GM23338 (cell line): ENCODE measurements at places on chromosomes 2 and 18. TPM values are rescaled to one million over a fixed set of nuclear protein-coding genes. Genes with fewer than 3 reads are reported as not detected.

ACVR1C gene
- 0.94 and 1.1 TPM in 2 replicates for total RNA-seq

LIMS3 gene
- total RNA-seq, result 0.31 and 1.0 TPM in 2 replicates

DNA sequence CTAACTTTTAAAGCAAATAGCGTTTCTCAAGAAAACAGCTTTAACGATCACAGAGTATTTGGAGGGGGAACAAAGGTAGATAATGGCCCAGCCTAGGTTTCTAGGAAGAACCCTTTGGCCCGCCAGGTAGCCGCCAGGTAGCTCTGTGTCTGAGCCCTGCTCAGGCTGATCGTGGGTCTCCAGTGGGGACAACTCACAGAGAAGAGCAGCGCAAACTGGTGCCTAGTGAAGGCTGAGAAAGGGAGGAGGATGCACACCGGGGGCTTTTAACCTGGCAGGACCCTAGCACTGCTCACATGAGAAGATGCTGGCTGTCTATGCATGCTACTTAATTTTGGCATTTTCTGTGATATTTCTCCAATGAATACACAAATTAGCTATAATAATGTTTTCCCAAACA, 5.8 kb downstream of the NGEF start:
- no peak for DNase-seq

FBXO48 gene
- total RNA-seq, result 1.1 and 1.3 TPM in 2 replicates

- no peak for DNase-seq
Measured at GRCh38 chr2:192307530-192307929, 112.8 kb upstream of the TMEFF2 start.

GRCh38 chr2:230922951-230923717, 1.9 kb downstream of the GPR55 start:
- DNase-seq, result no peak

DNA sequence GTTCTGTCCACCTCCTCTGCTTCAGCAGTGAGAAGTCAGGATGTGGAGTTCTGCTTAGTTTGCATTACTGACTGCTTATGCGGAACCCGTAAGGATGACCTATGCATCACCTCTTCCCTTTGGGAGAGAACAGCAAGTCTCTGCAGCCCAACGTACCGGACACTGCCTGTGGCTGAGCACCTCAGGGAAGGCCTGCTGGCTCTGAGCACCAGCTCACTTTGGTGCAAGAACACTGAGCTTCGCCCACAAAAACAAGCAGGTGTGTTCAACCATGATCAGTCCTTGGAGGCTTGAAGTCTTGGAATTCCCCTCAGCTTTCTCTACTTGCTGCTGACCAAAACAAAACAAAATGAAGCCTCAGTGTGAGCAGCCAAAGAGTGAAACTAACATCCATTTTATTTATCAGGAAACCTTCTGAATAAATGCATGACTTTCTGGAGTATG, 52.7 kb upstream of the NCK2 start:
- no peak for DNase-seq

DNA sequence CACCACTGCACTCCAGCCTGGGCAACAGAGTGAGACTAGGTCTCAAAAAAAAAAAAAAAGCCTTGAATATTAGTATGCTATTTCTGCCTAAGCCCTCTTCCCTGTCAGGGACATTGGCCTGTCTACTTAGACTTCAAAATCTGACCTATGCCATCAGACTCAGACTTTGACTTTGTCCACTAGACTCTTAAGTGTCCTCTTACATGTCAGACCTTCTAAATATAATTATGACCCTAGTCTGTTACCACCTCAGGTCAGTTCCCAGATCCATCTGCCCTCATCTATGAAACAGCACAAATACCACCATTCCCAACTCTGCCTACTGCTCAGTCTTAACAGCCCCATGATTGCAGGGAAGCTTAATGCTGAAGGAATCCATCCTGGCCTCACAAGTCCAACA, 244.6 kb downstream of the ZEB2 start:
- no peak for DNase-seq

GRCh38 chr2:240432430-240432819, 3.0 kb upstream of the GPC1 start:
- DNase-seq, result no peak

- no peak for DNase-seq
Measured at GRCh38 chr2:67854103-67854743, 208.6 kb downstream of the C1D start.

- no peak for DNase-seq
Measured at GRCh38 chr2:55555977-55556376, 36.5 kb downstream of the CFAP36 start.

DNA sequence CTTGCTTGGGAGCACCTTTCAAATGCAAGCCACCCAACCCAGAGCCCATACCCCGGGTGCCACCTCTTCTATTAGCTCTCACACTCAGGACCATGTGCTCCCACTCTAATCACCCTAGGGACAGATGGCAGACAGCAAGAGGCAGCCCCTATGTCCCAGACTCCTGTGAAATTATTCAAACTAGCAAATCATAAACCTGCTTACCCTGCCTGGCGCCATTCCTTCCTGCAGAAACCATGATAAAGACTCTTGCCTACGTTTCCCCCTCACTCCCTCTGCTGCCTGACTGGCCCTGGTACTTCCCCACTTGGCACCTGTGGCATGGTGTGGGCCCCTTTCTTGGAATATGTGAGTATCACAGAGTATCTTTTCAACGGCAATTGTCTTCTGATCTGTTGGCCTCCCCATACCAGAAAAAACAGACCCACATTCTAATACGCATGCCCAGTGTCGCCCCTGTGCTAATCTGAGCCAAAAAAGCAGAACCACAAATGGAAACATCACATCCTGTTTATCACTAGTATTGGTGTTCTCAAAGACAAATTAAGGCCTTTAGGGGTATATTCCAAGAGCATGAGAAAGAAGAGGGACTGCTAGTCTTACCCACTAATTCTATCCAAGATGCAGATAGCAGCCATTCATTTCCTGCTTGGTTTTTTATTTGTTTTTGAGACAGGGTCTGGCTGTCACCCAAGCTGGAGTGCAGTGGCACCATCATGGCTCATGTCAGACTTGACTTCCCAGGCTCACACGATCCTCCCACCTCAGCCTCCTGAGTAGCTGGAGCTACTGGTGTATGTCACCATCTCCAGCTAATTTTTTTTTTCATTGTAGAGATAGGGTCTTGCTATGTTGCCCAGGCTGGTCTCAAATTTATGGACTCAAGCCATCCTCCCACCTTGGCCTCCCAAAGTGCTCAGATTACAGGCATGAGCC, 44.1 kb upstream of the TTC39C start:
- no peak for DNase-seq
